ENCODE measurements at places on chromosomes 2 and 18.

GRCh38 chr2:126700677-126701076 is 44.7 kb downstream of the GYPC start:
- DNase-seq: no peak

GRCh38 chr2:10790228-10790973 is 22.2 kb downstream of the PDIA6 start:
- DNase-seq: no peak

- DNase-seq: no peak
These were observed 160.9 kb downstream of the MIB1 start for GRCh38 chr18:21901423-21901945.

DNA sequence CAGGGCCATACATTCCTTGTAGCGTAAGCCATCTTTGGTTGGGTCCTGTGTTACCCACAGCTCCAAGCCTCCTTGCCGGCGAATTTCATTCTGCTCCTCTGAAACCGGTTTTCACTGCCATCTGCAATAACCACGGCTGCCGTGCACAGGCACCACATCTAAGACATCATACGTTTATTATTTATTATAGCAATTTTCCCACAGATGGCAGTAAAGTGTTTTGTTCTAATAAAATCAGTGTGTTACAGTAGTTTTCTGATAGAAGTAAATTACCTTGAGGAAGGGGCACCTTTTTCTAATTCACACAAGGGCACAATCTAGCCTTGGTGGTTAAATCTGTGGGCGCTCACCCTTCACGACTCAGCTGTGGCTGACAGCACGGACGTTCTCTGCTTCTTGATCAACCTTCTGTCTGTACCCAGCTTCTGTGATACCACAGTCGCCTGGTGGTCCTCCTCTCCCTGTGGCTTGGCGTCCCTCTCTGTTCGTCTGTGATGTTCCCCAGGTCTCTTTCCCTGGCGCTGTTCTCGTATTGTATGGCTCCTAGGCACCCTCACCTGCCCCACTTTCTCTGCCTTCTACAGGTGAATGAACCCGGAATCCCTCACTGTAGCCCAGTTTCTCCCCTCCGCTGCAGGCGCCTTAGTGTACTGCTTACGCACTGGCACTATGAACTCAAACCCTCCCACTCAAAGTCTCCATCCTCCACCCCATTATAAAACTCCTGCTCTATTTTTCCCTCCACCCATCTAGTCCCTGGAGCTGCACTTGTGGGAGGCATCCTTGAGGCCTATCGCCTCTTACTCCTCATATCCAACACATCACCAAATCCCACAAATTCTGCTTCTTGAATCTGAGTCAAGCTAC is 236.8 kb downstream of the DYSF start:
- DNase-seq: no peak

DNA sequence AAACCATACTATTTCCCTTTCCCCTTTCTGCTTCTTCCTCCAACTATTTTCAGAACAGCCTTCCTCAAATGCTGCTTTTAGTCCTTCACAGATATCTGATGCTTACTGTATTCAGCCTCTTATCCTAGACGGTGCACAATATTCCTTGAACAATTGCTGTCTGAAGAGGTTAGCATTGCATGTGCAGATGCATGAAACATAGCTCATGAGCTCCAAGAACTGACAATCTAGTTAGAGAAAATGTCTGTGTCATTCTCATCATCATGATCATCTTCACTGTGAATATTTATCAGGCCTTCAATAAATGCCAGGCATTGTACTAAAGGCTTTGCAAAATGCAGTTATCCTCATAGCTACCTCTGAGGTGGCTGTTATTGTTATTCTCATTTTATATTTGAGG is 190.7 kb downstream of the DNER start:
- no peak for DNase-seq

DNA sequence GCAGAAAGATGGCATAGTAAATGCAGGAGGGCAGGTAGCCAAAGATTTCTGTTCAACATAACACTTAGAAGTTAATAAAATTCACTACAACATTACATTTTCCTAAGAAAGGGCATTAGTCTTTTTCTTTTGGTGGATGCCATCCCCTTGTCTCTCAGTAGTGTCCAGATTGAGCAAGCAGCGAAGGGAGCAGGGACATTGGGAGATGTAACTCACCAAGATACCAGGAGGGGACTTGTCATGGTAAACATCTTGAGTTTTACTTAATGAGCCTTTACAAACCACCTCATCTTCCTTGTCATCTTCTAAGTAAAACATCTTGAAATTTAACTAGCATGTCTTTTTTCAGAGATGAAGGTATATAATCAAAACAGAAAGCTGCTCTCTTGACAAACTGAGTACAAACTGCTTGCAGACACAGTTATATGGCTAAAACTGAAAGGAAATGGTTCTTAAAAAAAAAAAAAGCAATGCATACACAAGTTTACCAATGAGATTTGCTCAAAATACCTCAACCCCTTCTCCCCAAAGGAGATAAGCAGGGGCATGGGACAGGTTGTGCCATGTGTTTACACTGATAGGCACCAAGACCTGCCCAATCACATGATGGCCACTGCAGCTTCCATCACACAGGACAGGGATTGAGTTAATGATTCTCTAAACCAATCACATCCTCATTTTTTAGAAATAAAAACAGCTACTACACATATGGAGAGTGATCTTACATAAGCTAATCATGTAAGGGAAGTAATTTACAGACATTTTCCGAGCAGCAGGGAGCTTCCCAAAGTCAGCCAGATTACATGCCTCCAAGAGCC is 30.3 kb downstream of the LPIN2 start:
- no peak for DNase-seq

- no peak for DNase-seq
These were observed 69.3 kb downstream of the NRP2 start for GRCh38 chr2:205751569-205752031.

- DNase-seq: no peak
These were observed 19.3 kb upstream of the CHMP1B start for GRCh38 chr18:11831921-11832320.

DNA sequence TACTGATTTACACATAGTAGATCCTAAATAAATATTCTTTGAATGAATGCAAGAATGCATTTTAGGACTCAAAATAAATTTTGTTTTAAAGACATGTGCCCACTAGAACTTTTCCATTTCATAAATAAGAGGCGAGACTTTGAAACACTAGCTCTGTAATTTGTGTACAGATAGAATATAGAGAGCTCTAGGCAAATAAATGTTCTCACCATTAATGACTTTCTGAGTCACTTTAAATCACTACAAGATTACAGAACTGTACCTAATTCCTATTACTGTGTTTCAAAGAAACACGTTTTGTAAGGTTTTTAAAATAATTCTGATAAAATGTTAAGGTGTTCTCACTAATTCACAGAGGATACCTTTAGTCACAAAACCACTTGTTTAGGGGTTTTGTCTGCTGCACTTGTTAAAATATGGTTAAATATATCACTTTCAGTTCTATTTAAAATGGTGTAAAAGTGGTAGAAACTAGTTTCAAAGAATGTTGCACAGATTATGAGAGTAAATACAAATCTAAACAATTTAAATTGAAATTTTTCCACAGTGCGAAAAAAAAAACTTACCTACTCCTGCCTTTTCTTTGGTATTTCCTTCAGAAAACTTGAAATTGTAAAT is 158.7 kb upstream of the ZC3H15 start:
- DNase-seq: no peak

GRCh38 chr2:206855585-206856433 is 83.5 kb upstream of the CPO start:
- no peak for DNase-seq

DNA sequence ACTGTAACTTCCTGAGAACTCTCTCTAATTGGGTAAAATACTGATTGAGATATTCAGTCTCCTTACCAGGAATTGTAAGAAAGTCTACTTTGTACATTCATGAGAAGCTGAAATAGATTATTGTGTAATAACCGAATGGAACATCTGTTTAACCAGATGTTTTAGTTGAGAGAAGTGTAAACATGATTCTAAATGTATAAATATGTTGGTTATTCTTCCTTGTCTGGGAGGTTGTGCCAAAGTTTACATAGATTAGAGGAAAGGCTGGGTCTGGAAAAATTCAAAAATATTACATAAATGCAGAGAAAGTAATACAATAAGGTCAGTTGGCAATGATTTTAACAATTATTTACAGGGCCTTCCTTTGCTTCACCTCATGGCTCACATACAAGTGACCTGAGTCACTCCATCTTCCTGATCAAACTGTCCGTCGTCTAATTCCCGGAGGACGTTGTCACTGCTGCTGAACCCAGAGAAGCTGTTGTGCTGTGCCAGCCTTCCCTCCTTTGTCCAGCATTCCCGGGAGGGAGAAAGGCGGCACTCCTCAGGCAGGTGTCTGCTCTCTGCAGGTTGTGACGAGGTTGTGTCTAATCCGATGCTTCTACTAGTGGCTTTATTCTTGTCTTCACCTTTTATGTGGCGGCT is 55.9 kb downstream of the MOB4 start:
- no peak for DNase-seq

DNA sequence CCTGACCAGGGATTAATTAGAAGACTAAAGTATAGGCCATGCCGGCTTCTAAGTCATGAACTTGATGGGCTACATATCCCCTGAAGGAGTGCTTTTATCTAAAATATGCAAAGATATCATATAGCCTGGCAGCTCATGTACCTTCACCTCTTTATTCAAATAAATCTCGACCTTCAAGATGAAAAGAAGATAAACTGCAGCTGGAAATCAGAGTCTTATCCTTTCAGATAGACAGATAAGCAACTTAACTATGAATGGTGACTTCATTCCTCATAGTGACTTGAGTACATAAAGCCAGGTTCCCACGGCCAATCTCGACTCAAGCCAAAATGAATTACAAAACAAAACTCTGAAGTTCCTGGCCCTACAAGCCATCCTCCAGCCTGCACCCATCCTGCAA is 165.3 kb upstream of the KLHL29 start:
- DNase-seq: no peak

- DNase-seq: peak; percentile 51
These were observed 7.0 kb upstream of the EPG5 start for GRCh38 chr18:45974088-45974536.

DNA sequence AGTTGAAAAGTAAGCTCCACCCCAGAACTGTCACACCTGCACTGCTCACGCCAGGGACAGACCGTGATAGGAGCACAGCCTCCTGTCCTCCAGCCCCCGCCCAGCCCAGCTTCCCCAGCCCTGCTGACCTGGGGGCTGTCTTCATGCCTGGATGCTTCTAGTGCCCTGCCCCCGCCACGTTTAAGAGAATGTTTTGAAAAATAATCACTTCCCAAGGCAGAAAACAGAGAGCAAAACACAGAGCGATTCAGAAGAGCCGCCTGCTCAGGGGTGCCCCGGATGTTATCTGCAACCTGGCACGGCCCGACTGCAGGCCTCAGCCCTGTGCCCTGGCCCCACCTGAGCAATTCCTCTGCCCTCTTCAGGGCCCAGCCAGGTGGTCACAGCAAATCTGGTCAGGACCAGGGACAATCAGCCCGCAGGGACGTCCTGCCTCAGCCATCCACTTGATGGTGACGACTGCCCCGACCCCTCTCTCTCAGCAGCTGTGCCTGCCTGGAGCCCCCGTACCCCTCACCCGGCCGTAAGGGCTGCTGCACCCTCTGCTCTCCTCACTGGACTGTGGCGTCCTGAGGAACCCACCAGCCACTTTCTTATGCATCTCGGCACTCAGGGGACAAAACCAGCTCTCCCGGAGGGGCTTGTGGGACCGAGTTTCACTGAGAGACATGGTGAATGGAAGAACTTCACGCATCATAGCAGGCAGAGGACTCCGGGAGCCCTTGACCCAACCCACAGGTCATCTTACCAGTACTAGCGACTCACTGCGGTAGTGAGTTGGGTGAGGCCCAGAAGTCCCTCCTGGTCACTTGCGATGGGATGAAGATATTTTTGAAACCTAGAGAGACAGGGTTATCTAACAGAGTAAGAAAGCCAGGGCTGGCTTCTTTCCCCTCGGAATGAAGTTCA is 30.2 kb downstream of the ADI1 start:
- DNase-seq: no peak

DNA sequence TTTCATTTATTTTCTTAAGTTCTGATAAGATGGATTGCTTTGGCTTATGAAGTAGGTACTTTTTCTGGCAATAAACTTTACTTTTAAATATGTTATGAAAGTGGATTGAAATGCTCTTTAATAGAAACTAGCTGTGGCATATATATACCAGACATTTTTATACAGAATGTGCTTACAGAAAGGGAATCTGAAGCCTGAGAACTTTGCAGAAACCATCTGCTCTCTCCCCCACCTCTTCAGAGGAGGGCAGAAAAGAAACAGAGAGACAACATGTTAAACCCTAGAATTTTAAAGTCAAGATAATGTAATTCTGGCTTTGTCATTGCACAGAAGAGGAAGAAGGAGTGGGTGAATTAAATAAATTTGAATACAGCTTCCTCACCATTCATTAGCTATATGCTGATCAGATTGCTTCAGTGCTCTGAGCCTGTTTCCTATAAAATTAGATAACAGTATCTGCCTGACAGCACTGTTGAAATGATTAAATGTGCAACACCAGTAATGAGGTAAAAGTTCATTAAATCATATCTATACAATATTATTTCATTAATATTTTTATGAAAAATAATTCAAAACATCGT is 247.3 kb downstream of the CNTNAP5 start:
- DNase-seq: no peak

DNA sequence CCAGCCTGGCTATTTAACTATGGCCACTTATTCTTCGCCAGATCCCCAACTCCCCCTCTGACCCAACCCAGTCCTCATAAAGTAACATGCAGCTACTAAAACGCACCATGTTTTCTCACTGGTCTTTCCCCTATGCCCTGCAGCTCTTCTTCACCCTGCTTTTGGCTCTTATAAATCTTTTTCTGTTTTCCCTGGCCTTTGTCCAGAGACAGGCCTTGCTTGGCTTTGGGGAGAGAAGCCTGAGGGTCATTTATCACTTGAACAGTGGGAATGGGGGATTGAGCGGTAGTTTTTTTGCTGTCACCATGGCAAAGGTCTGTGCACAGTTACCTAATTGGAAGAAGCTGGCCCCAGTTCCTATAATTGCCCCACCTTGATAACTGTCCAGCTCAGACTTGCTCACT is 202.9 kb upstream of the NT5C1B start:
- DNase-seq: no peak

DNA sequence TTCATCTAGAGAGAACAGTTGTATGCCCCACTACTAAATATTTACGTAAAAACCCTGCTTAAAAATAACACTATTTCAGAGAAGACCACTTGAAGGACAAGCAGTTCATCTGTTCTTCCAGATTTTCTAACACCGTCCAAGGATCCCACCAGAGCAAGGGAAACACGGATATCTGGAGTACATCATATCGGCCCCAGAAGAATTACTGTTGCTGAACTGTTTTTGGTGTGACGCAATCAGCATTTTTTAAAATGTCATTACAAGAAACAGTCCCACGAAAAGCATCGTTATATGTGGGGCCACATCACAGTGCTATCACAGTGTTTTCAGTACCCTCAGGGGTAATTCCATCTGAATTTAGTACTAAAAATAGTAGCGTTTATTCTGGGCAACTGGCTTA is 134.5 kb upstream of the PKDCC start:
- no peak for DNase-seq

- DNase-seq: no peak
These were observed 22.0 kb upstream of the HNMT start for GRCh38 chr2:137942037-137942832.

Data from prostate gland (tissue), 2 donors.